ENCODE measurements at places on chromosomes 3 and 15. TPM values are rescaled to one million over a fixed set of nuclear protein-coding genes. Genes with fewer than 3 reads are reported as not detected.

UBE2E2 gene
- total RNA-seq: 110 TPM

GOLGA6L10 gene
- total RNA-seq: 0.30 TPM

POC1A gene
- 3.1 TPM for total RNA-seq

HEMK1 gene
- 13.6 TPM for total RNA-seq

FBXO45 gene
- total RNA-seq: 10.4 TPM

SI gene
- total RNA-seq: not detected

GRCh38 chr15:57288926-57289580, 87.3 kb upstream of the CGNL1 start:
- no peak overlapping the region for H3K27ac ChIP-seq
- no peak overlapping the region for H3K4me3 ChIP-seq
- peaks cover 28% of the 10 kb centered on the region for H3K36me3 ChIP-seq
- DNase-seq: no peak
- H3K4me1 ChIP-seq: no peaks in the 10 kb centered on the region
- no peaks in the 10 kb centered on the region for H3K27me3 ChIP-seq

DNA sequence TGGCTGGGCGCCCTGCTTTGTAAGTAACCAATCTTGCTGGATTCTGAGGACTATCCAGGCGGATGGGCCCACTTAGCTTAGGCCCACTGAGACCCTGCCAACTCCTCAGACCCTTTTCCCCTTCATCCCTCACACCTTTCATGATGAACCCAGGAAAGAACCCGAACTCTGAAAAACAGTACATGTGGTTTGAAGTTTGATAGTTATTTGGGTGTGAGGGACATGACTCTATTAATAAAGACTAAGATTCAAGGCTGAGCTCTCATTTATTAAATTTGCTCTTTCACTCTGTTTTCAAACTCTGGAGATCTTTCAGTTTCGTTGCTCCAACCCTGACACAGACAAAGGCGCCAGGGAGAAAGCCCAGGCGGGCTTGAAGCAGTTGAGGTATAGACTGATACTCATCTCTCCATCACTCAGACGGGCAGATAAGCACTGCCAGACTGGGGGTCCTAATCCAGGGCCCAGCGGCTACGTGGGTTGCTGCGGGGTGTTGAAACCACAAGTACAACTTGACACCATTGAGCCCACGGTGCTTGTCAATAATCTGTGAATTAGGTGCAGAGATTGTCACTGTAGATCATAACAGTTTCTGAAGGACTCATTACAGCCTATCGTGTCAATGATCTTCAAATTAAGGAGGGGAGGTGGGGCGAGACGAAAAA, 7.2 kb upstream of the SOX2 start:
- H3K27me3 ChIP-seq: peaks cover 47% of the 10 kb centered on the region
- peaks cover 15% of the 10 kb centered on the region for H3K4me1 ChIP-seq
- H3K27ac ChIP-seq: no peak overlapping the region
- H3K36me3 ChIP-seq: no peaks in the 10 kb centered on the region
- no peak overlapping the region for H3K4me3 ChIP-seq

DNA sequence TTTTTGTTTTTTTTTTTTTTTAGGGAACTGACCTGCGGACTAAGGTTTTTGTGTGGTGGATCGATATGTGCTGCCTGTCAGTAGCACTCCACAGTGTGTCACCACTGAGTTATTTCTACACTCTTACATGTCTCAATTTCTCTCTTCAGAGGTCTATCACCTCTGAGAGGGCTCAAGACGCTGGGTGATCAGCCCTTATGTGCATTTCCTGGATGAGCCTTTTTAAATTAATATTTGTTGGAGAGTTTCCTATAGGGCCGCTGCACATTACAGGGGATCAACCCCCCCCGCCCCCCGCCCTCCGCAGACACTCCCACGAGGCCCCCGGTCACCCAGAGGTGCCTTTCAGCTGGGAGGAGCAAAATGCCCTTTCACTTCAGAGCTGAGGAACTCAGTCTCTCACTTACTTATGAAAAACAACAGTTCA, 34.5 kb upstream of the AP4E1 start:
- DNase-seq: no peak
- no peaks in the 10 kb centered on the region for H3K36me3 ChIP-seq
- peaks cover 18% of the 10 kb centered on the region for H3K27me3 ChIP-seq
- H3K4me1 ChIP-seq: no peaks in the 10 kb centered on the region
- H3K4me3 ChIP-seq: no peak overlapping the region

DNA sequence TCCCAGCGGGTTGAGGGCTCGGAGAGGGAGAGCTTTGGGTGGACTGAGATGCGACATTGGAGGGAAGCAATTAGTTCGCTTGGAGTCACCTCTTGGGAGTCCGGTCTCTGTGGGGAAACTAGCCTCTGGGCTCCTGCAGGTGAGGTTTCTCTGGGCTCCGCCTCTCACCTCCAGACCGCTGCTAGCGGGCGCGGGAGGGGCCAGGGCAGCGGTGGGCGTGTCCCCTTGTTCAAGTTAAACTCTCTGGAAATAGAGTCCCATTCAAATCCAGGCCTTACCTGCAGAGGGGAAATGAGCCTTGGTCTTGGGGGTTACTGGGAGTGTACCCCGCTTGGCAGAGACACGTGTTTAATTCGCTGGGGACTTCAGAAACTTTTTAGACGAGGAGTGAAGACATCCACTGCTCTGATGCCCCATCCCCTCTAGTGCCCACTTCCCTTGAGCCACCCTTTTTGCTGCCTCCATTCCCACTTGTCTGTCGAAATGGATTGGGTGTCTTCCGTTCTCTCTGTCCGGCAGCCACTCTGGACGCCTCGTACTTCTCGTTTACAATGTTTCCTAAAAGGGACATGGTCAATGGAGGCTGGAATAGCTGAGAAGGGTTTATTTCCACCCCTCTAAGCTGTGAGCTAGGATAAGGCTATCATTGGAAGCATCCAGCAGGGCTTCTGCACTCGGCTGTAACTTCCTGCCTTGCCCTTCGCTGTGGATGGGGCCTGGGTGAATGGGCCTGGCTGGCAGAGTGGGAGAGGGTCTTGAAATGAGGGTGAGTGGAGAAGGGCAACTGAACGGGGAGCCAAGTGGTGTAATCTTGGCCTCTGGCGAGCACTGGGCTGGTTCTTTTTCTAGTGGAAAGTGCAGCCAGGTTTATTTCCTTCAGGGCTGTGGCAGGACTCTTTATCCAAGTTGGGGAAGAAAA, 1.1 kb downstream of the MITF start:
- no peak overlapping the region for H3K27ac ChIP-seq
- H3K4me1 ChIP-seq: peaks cover 5% of the 10 kb centered on the region
- peaks cover 16% of the 10 kb centered on the region for H3K27me3 ChIP-seq

GRCh38 chr3:27535809-27536392, 51.7 kb upstream of the SLC4A7 start:
- peak overlapping the region; percentile 99 for H3K27ac ChIP-seq
- peak; percentile 68 for DNase-seq
- H3K4me1 ChIP-seq: peaks cover 41% of the 10 kb centered on the region
- H3K36me3 ChIP-seq: no peaks in the 10 kb centered on the region
- no peak overlapping the region for H3K4me3 ChIP-seq

DNA sequence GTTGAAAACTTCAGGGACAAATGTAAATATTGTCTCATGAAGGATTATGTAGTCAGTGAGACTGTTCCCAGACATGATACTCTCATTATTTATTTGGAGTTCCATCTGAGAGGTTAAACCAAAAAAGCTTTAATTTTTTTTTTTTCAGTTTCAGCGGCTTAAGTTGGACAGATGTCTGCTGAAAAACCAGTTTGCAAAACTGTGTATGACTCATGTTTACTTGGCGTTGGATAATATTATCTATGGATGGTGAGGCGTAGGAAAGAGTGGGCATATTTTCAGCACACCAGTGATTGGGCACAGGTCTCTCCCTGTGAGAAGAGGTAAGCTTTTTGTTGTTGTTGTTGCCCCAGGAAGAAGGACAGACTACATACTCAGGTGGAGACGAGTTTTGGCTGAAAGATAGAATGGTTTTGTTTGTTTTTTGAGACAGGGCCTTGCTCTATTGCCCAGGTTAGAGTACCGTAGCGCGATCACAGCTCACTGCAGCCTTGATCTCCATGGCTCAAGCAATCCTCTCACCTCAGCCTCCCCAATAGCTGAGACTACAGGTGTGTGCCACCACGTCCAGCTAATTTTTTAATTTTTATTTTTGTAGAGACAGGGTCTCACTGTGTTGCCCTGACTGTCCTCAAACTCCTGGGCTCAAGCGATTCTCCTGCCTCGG, 16.4 kb upstream of the ANXA2 start:
- H3K27me3 ChIP-seq: no peaks in the 10 kb centered on the region
- no peak overlapping the region for H3K4me3 ChIP-seq
- H3K36me3 ChIP-seq: no peaks in the 10 kb centered on the region
- DNase-seq: peak; percentile 62
- no peak overlapping the region for H3K27ac ChIP-seq

GRCh38 chr3:190382082-190382481, 5.9 kb upstream of the CLDN16 start:
- no peak overlapping the region for H3K4me3 ChIP-seq
- peak; percentile 90 for DNase-seq
- H3K4me1 ChIP-seq: peaks cover 38% of the 10 kb centered on the region
- no peaks in the 10 kb centered on the region for H3K36me3 ChIP-seq
- peak overlapping the region; percentile 54 for H3K27ac ChIP-seq

- H3K4me3 ChIP-seq: no peak overlapping the region
- peaks cover 11% of the 10 kb centered on the region for H3K4me1 ChIP-seq
- peak; percentile 38 for DNase-seq
- H3K27ac ChIP-seq: no peak overlapping the region
- peaks cover 9% of the 10 kb centered on the region for H3K27me3 ChIP-seq
- no peaks in the 10 kb centered on the region for H3K36me3 ChIP-seq
Observed at GRCh38 chr3:13896473-13897154, 16.7 kb upstream of the WNT7A start.

- peaks cover 8% of the 10 kb centered on the region for H3K27me3 ChIP-seq
- H3K27ac ChIP-seq: no peak overlapping the region
- H3K4me3 ChIP-seq: no peak overlapping the region
- no peaks in the 10 kb centered on the region for H3K36me3 ChIP-seq
- peak; percentile 81 for DNase-seq
- peaks cover 7% of the 10 kb centered on the region for H3K4me1 ChIP-seq
Observed at GRCh38 chr3:186461141-186461540, 83.0 kb downstream of the CRYGS start.

GRCh38 chr3:35383719-35384555, 255.4 kb upstream of the ARPP21 start:
- peaks cover 9% of the 10 kb centered on the region for H3K4me1 ChIP-seq
- no peak overlapping the region for H3K4me3 ChIP-seq
- H3K36me3 ChIP-seq: no peaks in the 10 kb centered on the region
- no peaks in the 10 kb centered on the region for H3K27me3 ChIP-seq
- no peak overlapping the region for H3K27ac ChIP-seq
